ENCODE measurements at places on chromosomes 2 and 18.

- DNase-seq: no peak
Observed at GRCh38 chr2:60739156-60739555, 16.9 kb upstream of the PAPOLG start.

- DNase-seq: no peak
Observed at GRCh38 chr2:234212534-234212933, 162.0 kb downstream of the SPP2 start.

DNA sequence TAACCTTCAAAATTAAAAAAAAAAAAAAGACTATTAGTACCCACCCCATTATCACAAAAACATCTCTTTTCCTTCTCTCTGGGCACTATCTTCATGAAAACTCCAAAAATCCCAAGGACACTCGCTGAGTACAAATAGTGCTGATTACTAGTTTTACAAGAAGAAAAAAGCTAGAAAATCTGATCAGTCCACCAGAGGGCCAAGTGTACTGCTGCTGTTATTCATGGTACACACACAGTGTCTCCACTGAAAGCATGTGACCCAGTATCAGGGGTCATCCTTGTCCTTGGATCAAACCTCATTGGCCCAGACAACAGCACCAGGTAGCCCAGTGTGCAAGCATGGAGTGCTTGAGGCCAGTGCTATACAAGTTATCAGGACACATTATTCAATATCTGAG, 382.7 kb upstream of the KLHL29 start:
- peak; percentile 3 for DNase-seq

- no peak for DNase-seq
Observed at GRCh38 chr2:237432484-237433092, 18.6 kb upstream of the COL6A3 start.

- DNase-seq: no peak
Observed at GRCh38 chr2:64112016-64112415, 32.2 kb downstream of the PELI1 start.
